Fibroblast of lung (primary cell): ENCODE measurements at places on chromosomes 7 and 10. TPM values are rescaled to one million over a fixed set of nuclear protein-coding genes. Genes with fewer than 3 reads are reported as not detected.

The CYP26C1 gene
- under 0.01 TPM in 2 replicates for total RNA-seq

The ACSM6 gene
- total RNA-seq, result not detected in 2 replicates

The OR2A1 gene
- under 0.01 and 0.17 TPM in 2 replicates for total RNA-seq

The RBM20 gene
- under 0.01 TPM in 2 replicates for total RNA-seq

The JCAD gene
- 25.9 and 27.1 TPM in 2 replicates for total RNA-seq

The GPR15LG gene
- total RNA-seq, result not detected in 2 replicates

The EVX1 gene
- not detected in 2 replicates for total RNA-seq

The ANXA8L1 gene
- not detected in 2 replicates for total RNA-seq

The SPDYE2 gene
- not detected in 2 replicates for total RNA-seq

The HTR7 gene
- total RNA-seq, result 0.77 and 0.83 TPM in 2 replicates

The FAM25C gene
- not detected in 2 replicates for total RNA-seq

The CHAT gene
- total RNA-seq, result not detected in 2 replicates

The THNSL1 gene
- total RNA-seq, result 4.3 and 5.6 TPM in 2 replicates

The CABCOCO1 gene
- total RNA-seq, result 0.26 and 0.83 TPM in 2 replicates

The FZD8 gene
- total RNA-seq, result 0.66 and 0.77 TPM in 2 replicates

The NAPEPLD gene
- total RNA-seq, result 8.5 and 9.2 TPM in 2 replicates

The PTPRN2 gene
- total RNA-seq, result 0.77 and 1.2 TPM in 2 replicates

The SORCS3 gene
- not detected in 2 replicates for total RNA-seq

The TMEM139 gene
- under 0.01 TPM in 1 of 2 replicates, not detected in the other for total RNA-seq
